SK-N-DZ (cell line): ENCODE measurements at places on chromosomes 7 and 10.

GRCh38 chr7:88226886-88227516, 7.2 kb upstream of the SRI start:
- DNase-seq = no peak

DNA sequence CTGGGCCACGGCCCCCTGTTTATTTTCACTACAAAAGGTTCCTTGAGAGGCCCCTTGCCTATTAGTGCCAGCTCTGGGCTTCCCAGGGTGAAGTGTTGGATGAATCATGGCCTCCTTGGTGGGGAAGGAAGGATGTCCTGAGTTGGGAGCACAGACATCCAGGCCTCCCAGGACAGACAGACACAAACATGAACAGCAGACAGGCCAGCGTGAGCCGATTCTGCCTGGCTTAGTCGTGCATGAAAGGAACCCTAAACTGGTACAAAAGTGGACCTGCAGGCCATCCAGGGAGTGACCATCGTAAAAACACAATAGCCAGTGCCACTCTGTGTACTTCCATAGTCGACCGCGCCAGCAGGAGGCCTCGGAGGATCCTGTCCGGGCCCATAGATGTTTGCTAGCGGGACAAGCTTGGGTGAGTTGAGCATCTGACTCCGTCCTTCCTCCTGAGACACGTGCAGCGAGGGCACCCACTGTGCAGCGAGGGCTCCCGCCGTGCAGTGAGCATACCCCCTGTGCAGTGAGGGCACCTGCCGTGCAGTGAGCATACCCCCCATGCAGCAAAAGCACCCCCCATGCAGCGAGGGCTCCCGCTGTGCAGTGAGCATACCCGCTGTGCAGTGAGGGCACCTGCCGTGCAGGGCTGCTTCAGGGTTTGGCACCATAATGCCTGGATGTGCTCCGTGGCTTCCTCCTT, 51.3 kb upstream of the PRKAR1B start:
- DNase-seq = no peak

DNA sequence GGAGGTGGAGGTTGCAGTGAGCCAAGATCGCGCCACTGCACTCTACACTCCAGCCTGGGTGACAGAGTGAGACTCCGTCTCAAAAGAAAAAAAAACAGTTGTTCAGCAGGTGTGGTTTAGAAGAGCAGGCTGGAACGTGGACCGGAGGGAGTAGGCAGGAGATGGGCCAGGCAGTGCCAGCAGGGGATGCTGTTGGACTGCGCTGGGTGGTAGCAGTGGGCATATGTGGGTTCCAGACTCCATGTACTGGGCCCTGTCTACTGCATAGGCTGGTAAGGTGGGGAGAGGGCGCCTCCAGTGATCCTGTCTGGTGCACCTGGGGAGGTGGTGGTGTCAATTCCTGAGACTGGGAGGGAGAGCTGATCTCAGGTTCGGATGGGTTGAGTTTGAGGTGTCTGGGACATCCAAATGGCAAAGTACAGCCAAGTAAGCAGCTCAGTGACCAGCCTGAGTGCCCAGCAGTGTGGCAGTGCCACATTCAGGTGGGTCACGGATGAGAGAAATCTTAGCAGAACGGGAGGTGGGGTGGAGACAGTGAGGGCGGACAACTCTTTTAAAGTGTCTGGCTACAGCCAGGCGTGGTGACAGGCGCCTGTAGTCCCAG, 25.9 kb downstream of the SFXN4 start:
- no peak for DNase-seq

GRCh38 chr7:123570390-123571182, 13.0 kb upstream of the NDUFA5 start:
- DNase-seq = no peak
